ENCODE measurements at places on chromosomes 4 and X.

- no peak for DNase-seq
These were observed 111.6 kb downstream of the FRYL start for GRCh38 chr4:48668254-48669017.

GRCh38 chr4:75715105-75715799 is 9.1 kb upstream of the USO1 start:
- DNase-seq, result no peak

DNA sequence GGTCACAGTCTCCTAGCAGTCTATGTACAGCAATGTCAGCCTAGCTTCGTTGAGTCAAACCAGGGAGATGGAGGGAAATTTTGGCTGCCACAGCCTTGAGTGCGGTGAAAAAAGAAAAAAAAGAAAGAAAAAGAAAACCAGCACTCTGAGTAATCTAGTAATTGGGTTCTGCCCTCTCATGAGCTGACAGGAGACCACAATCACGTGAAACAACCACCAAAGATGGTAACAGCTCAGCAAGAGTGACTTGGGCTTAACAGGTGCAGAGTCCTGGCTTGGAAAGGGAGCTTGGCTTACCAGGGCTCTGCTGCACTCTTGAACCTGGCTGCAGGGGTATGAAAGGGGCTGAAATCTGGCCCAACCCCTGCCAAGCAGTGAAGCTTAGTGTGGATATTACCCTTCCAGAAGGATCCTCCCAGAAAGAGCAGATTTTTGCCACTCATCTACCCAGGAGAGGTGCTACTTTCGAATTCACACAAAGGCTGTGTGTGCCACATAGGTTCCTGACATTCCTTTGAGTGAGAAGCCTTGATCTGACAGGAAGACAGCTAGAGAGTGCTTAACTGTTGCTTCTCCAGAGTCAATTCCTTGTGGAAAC is 350.3 kb downstream of the PTTG2 start:
- peak; percentile 83 for DNase-seq

DNA sequence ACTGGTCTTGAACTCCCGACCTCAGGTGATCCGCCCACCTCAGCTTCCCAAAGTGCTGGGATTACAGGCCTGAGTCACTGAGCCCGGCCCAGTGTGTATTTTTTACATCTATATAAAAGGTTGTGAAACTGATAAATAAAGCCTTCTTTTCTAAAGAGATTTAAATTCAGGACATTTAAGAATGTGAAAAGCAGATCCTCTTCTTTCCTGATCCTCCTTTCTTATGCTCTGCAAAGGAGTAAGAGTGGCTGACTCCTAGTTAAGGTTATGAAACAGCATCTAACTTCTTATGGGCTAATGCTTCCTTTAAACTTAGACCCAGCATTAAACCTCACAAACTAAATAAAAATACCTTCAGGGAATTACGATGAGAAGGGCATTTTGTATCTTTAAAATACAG is 197.7 kb upstream of the MAB21L2 start:
- DNase-seq, result no peak

DNA sequence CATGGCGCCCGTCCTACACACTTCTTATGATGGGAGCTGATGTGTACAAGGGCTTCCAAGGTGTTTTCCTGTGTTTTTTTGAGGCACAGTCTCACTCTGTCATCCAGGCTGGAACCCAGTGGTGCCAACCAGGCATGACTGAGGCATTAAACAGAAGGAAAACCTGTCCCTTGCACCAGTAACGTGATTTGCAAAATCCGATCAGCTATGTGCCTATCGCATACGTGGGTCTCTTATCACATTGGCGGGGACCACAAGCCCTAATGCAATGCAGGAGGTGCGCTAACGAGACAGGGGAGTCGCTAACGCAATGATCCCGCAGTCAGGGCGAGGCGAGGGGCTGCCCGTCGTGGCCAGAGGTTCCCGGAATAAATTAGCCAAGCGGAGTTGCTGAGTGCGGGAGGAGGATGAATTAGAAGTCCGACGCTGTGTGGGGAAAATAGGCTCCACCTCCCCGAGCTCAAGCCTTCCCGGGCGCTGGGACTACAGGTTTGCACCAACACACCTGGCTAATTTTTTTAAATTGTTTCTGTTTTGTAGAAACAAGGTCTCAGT is 162.7 kb downstream of the SHOX start:
- no peak for DNase-seq

GRCh38 chr4:113806850-113807249 is 45.3 kb upstream of the CAMK2D start:
- DNase-seq, result no peak

DNA sequence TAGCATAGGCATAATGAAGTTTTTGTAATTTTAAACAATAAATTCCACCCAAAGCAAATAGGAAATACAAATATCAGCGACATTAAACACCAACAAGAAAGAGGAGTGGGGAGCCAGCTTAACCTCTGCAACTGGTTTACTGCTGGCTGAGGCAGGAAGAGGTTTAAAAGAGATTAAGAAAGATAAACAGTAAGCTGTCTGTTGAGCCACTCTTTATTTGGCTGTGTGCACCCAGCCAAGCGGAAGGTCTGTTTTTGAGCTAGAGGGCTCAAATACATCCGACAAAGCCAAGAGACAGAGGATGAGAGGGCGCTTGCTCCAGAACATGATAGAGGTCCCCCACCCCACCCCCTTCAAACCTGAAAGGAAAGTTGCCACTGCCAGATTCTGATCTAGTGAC is 191.4 kb downstream of the MGST2 start:
- no peak for DNase-seq

DNA sequence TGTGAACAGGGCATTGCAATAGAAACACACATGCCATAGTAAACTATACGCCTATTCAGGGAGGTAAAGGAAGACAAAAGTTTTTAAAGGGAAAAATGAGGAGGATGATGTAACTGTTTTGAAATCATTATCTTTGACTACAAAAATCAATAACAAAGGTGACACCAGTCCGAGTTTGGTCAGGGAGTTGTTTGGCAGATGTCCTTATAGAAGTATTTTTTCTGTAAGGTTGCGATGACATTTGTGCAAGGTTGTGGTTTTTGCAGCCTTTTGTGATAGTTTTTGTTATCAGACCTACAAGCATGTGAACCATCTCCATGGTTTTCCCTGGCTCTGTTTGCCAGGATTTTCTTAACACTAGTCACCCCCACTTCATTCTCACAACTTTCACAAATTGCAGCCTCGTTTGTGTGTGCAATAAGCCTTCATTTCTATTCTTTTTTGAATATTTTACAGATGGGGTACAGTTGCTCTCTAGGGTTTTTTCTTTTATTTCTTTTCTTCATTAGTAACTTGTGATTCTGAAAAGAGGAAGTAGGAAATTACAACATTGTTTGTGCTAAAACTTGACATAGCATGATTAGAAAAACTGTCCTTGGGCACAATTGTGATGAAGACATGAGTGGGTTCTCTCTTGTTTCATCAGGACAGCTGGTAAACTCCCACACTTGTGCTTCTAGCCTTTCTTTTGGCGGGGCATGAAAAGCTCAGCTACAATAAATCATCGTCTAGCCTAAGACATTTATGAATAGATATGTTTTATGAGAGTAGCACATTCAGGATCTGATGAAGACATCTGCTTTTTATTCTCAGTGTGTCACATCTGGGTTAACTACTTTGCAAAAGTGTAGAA is 60.2 kb upstream of the PNPLA4 start:
- no peak for DNase-seq

GRCh38 chrX:1925053-1925481 is 310.2 kb downstream of the ASMT start:
- no peak for DNase-seq

DNA sequence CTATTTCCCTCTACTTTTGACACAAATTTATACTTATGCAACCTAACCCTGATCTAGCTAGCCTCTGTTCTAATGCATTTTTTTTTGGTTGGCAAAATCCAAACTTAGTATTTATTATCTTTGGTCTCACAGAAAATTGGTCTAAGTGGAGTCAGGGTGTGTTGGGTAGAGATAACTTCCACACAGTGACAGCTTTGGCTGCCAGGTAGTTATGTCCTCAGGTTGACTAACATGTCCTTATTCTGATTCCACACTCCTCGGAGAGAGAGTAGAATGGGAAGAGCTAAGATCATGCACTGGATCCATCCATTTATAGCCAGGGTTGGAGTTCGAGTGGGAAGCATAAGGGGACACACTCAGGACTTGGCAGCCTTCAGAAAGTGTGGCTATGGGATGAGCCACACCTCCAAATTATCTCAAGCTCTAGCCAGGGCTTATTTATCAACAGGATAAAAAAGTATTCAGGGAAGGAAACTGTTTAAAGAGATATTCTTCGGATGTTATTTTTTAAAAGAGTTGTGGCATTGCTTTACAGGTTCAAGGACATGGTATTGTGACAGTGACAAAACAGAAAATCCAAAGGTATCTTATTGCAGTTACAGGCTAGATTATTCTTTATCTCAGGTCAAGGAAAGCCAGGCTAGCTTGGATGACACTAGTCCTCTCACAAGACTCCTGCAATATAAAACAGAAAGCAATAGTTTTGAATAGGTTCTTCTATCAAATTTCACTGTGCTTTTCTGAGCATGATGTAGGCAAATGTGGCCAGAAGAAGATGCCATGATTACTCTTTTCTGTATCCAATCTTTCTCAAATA is 51.5 kb downstream of the NPY1R start:
- no peak for DNase-seq

DNA sequence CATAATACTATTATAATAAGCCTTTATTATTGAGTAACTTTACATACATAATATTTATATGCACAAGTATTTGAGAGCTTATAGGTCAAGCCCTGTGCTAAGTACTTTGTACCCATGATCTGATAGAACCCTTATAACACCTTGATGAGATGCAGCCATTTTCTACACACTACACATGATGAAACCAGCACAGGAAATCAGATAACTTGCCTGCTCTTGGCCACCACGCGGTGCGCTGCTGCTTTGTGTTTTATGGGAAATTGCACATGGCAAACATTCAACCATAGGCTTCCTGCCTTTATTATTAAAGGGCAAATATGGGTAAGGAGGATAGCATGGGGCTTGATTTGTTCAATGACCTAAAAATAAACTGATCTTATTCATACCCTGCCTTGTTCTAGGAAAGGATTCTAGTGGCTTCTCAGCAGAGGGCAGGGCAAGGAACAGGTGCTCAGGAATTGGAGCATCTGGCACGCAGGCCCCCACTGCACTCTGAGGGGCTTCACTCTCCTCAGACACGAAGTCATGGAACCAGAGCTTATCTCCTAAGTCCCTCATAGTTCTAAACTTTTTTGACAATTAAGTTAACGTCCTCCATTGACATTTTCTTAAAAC is 31.6 kb upstream of the NAP1L5 start:
- no peak for DNase-seq

- DNase-seq, result no peak
These were observed 12.0 kb downstream of the DHRSX start for GRCh38 chrX:2488621-2489285.

GRCh38 chr4:26821677-26822503 is 38.8 kb upstream of the STIM2 start:
- no peak for DNase-seq

GRCh38 chr4:75048208-75048879 is 115.4 kb downstream of the PARM1 start:
- no peak for DNase-seq

DNA sequence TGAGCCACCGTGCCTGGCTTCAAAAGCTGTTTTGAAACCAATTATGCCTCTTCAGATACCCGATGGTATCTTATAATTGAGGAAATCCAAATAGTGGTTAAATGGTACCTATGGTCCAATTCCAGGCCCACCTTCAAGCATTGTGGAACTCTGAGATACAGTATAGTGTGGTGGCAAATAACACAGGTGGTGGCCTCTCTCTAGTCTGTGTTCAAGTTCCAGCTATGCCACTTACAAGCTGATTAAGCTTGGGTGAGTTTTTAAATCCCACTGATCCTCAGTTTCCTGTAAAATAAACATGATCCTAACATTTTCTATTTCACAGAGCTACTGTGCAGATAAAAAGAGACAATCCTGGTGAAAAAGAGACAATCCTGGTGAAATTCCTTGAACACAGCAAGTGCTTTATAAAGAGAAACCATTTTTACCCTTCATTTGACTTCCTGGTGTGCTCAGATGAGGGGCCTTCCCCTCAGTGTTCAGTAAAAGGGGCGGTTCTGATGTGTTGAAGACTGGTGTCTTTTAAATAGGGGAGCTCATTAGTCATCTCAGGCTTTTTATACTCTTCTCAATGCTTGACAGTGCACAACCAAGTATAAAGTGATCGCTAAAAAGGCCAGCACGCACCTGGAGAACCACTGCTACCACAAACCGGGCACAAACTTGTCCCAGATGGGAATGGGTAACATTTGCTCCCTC is 30.8 kb upstream of the CD40LG start:
- DNase-seq, result peak; percentile 43

DNA sequence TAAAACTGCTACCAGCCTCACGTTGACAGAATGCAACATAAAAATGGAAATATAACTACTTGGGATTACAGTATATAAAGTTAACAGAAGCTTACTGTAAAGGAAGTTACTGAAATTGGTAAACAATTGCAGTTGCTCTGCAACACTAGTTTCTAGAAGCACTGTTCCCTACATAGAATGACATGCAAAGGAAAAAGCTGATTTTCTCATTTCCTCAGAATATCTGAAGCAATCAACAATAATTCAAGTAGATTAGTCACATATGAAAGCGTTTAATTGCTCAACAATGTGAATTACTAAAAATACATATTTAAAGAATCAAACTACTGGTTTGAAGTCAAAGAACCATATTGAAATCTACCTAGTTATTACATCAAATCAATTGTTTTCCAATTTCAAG is 31.8 kb downstream of the PDGFC start:
- no peak for DNase-seq

DNA sequence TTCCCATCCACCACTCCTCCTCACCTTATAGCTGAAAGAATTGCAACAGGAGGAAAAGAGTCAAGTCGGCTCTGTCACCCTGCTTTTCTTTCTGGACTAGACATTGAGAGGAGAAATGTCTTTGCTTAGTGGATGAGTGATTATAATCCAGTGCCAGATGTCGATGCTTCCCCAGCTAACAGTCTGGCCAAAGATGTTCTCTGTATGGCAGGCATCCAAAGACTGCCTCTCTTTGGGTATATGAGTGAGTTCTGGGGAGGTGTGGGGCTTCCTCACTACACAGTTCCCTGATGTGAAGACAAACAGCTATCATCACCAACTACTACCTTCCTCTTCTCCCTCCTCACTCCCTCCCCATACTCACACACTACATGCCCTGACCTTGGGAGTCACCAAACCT is 90.9 kb downstream of the COMMD8 start:
- no peak for DNase-seq

DNA sequence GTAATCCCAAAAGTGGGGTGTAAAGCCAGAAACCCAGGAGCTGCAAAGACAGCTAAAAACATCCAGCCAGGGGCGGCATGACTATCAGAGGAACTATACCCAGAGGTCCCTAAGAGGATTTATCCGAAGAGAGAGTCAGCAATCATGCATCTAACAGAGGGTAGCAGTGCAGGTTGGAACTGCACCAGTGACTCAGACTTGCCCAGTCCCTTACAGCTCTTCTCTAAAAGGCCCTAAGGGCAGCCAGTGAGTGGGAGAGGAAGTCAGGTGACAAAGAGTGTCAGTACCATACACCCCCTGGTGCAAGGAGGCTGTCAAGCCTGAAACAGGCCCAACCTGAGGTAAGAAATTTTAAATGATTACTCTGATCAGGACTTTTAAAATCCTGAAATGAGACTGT is 88.1 kb downstream of the CAMK2D start:
- DNase-seq, result no peak

GRCh38 chr4:95095348-95095974 is 337.7 kb downstream of the BMPR1B start:
- no peak for DNase-seq
